Stimulated activated CD4-positive, alpha-beta T cell treated with anti-CD3 and anti-CD28 coated beads, TNF-alpha, amount 100 ng/mL, for 4 hours (primary cell): ENCODE measurements at places on chromosomes 16 and 17.

DNA sequence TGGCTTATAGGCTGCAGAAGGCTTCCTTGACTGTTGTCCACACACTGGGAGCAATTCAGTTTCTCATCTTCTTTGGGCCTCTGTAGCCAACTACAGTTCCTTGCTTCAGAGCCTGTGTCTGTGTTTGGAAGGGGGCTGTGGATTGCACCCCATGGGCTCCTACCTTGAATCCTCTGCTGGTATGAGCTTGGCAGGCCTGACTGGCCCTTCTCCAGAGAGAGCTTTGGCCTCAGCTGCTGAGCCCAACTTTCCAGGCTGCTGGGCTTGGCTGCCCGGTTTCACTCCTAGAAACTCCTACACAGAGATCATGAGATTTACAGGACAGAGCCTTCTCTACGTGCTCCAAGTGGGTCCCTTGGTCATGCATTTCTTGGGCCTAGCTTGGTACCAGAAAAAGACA is 354.4 kb downstream of the SNX29 start:
- no peak for DNase-seq

- DNase-seq, result no peak
Measured at GRCh38 chr17:39599665-39600231, 8.0 kb downstream of the NEUROD2 start.

DNA sequence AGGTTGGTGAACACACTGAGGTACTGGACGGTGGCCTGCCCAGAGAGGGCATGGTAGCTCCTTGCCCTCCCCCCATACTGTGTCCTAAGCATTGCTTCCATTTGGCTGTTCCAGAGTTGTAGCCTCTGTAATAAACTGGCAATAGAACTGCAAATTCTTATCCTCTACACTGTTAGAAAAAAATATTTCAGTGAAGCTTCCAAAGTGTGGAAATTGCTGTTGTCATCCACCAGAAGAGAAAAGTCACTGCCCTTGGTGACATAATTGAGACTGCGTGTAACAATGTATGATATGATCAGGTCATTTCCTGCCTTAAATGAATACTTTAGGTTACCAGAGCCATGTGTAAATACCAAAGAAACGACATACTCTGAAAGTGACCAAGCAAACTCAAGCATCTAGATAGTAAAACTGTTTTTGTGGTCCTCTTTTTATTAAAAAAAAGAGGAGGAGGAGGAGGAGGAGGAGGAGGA is 65.9 kb downstream of the CEP95 start:
- no peak for DNase-seq

- no peak for DNase-seq
Measured at GRCh38 chr16:67531247-67531646, 2.6 kb downstream of the RIPOR1 start.

DNA sequence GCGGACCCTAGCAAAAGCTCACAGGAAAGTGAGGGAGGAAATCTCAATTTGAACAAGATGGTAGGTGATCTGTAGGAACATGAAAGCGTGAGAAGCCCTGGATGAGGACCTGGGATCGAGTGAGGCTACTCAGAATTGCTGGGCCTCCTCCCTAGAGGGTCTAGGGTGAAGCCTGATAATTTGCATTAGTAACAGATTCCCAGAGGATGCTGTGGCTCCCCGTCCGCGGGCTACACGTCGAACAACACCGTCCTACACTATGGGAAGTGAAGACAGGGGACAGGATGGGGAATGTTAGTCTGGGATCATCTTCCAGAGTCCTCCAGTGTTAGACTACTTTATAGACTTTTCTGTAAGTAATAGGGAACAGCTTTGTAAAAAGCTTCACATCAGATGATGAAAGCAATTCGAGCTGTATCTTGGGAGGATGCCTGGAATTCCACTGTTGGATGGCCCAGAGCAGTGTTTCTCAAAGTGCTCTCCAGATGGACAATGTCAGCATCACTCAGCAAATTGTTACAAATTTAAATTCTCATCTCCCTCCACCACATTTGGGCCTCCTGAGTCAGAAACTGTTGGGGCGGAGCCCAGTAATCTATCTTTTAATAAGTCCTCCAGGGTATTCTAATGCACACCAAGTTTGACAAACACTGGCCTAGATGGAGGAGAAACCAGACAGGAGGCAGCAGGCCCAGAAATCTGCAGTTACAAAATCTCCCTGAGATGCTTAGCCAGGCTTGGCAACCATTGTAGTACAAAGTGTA is 6.5 kb downstream of the FNDC8 start:
- no peak for DNase-seq

DNA sequence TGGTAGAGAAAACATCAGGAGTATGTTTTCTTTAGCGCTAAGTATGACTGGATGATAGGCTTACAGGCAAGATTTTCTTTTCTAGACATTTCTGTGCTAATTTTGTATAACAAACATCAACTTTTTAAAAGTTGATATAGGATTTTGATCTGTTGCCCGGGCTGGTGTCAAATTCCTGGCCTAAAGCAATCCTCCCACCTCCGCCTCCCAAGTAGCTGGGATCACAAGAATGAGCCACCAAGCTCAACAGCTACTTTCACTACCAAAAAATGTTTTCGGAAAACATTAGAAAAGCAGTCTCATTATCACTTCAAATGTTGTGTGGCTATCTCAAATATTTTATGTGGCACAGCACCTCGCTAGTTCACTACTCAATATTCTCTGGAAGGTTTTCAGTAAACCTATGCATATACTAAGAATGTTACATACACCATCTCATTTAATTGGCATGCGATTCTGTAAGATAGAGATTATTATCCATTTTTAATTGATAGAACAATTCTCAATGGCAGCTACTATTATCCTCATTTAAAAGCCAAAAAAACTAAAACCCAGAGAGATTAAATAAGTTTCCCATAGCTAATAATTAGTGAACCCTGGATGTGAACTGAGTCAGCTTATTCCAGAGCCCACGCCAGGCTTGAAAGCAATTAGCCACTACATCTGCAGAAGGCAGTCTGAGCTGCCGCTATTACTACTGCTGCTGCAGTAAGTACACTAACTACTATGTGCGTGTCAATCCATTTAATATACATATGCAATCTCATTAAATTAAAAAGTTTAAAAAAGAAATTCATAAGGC is 41.7 kb downstream of the CREBBP start:
- no peak for DNase-seq

DNA sequence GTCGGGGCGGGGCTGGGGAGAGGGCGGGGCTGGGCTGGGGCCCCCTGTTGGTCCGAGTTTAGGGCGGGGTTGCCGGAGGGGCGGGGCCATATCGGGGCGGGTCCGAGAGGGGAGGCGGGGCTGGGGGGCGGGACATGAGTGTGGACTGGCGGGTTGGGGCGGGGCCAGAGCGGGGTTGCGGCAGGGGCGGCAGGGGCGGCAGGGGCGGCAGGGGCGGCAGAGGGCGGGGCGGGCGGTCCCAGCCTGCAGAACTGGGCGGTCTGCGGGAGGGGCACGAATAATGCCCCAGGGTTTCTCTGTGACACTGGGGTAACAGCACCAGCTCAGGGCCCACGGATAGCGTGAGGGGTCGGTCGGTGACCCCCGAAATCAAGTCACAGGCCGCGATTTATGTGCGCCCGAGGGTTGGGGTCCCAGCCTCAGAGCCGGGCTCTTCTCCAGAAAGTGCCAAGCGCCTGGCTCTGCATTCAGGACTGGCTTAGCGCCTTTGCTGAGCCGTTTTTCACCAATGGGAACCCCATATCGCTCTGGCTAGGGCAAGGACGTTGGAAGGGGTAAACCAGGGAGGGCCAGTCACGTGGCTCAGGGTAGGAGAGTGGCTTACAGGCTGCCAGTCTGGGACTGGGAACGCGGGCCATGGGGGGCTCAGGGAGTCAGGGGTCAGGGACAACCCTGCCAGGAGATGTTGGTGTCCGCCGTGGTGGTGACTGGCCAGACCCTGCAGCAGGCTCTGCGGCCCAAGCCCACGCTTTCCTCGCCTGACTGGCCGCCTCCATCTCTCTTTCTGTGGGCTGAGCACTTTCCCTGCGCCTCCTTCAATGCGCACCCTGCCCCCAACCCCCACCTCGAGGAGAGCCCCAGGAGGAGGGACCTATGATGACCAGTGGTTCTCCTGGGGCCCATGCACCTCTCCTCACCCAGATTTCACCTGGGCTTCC is 1.2 kb upstream of the METTL26 start:
- no peak for DNase-seq

DNA sequence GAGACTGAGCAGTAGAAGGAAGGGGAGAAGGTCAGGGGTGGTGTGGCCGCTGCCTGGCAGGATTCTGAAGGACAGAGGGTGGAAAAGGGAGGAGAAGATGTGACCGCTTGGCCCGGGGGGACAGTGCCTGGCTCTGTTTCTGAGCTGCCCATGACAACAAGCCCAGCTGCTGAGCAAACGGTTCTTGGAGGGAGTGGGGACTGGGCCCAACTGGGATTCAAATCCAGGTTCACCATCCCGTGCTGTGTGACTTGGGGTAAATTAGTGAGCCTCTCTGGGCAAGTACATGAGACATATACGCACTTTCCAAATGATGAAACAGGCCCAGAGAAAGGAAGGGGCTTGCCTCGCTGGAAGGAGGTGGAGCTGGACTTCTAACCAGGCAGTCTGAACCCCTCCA is 23.3 kb downstream of the SEC14L5 start:
- DNase-seq, result no peak

- DNase-seq, result no peak
Measured at GRCh38 chr17:76135810-76136188, 5.2 kb downstream of the FOXJ1 start.

- no peak for DNase-seq
Measured at GRCh38 chr16:89307421-89307805, 89.9 kb downstream of the ZNF778 start.

DNA sequence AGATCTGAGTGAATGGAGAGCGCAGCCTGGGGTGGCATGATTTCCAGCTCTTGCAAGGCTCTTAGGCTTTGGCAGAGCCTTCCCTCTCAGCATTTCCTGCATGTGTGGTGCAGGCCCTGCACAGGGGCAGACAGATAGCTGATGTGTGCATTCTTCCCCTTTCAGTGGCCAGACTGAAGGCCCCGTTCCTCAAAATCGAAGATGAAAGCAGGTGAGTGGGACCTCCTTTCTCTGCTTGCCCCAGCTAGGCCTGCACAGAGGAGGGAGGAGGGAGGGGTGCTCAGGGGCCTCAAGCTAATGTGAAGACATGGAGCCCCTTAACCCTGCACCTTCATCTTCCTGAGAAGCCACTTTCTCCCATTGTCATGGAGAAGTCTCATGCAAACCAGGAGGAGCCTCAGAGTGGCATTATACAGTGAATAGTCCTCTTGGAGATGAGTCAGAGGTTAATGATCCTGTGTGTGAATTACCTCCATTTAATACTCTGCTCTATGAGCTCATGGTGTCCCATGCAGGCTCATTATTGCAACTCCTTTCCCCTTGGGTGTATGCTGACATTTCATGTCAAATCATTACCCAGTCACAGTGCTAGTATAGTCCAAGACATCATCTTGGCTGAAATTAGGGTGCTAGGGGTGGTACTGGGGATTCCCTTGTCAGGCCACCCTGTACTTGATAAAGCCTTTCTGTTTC is 20.4 kb upstream of the ADAM11 start:
- no peak for DNase-seq

- DNase-seq, result no peak
Measured at GRCh38 chr17:44466339-44466738, 36.9 kb downstream of the GPATCH8 start.

DNA sequence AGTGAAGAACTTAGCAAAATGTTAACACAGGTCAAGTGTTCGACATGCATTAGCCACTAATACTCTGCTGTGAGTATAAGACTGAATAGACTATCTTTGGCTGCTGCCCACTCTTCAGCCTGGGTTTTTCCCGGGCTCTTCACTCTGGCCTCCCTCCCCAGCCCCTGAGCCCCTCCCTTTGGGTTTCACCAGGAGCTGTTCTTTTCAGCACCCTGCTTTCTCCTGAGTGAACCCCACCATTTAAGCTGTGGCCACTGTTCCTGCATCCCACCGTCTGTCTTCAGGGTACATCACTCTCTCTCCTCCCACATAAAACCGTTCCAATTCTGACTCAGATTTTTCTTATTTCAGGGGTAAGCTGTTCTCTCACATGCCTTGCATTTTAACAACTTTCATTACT is 92.0 kb upstream of the ASIC2 start:
- no peak for DNase-seq

DNA sequence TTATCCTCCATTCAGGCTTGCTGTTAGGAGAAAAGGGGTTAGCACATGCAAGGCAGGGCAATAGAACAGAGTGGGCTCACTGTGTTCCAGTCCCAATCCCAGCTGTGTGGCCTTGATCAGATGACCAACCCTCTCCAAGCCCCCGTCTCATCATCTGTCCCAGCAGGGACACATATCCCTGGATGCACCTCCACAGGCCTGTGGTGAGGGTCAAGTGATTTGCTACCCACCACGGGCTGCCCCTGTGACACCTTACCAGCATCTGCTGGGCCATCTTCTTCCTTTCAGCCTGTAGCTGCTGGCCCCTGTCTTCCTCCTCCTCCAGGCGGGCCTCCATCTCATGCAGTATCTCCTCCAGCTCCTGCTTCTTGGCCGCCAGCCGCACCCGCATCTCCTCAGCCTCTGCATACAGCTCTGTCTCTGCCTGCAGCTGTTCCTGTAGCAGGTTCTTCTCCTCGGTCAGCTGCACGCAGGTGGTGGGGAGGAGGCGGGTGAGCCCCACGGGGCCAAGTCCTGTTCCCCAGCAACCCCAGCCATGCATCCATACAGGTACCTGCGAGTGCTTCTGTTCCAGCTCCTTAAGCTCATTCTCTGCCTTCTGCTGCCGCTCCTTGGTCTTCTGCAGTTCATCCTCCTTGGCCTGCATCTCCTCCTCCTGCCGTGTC is 91.3 kb downstream of the NDE1 start:
- no peak for DNase-seq

GRCh38 chr16:17367036-17367435 is 103.7 kb downstream of the XYLT1 start:
- no peak for DNase-seq

GRCh38 chr16:87593710-87594258 is 8.5 kb upstream of the JPH3 start:
- DNase-seq, result no peak

GRCh38 chr17:72953621-72954020 is 138.9 kb downstream of the SLC39A11 start:
- no peak for DNase-seq
